Natural killer cell (primary cell): ENCODE measurements at places on chromosomes 2 and 18. TPM values are rescaled to one million over a fixed set of nuclear protein-coding genes. Genes with fewer than 3 reads are reported as not detected.

The HOXD8 gene
- total RNA-seq = not detected

DNA sequence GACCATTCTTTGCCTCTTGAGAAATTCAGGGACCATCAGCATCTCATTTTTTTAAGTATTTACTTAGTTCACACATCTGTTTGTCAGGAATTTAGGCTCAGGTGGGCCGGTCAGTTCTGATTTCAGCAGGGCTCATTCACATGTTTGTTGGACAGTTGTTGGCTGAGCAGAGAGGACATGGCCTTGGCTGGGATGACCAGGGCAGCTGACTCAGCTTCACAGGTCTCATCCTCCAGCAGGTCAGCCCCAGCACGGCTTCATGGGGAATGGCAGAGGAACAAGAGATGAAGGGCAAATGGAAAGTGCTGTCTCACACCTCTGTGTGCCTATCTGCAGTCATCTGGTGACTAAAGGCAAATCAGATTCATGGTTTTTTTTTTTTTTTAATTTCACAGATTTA is 136.1 kb upstream of the TMEM200C start:
- H3K4me3 ChIP-seq = no peak overlapping the region
- no peaks in the 10 kb centered on the region for H3K27me3 ChIP-seq
- no peaks in the 10 kb centered on the region for H3K4me1 ChIP-seq
- H3K36me3 ChIP-seq = no peaks in the 10 kb centered on the region

The CDH19 gene
- not detected for total RNA-seq

The ST8SIA5 gene
- total RNA-seq = not detected

The GPR35 gene
- 15.7 TPM for total RNA-seq

DNA sequence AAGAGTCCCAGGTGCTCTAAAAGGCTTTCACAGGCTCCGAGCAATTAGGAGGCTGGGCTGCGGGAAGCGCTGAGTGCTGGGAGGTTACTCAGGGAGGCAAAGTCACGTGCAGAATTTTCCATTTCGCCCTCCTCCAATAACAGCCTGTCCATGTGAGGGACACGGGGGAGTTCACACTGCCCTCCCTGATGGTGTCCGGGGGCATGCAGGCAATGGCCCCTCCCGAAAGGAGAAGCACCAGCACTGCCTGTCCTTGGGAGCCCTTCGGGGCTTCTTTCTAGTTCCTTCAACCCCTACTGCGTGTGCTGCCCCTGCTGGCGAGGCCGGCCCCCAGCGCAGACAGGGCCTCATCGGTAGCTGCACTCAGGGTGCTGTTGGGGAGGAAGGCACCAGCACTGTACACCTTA is 63.1 kb upstream of the HPCAL1 start:
- no peak overlapping the region for H3K27ac ChIP-seq
- H3K4me1 ChIP-seq = peaks cover 18% of the 10 kb centered on the region
- no peak overlapping the region for H3K4me3 ChIP-seq
- no peak for DNase-seq
- H3K27me3 ChIP-seq = no peaks in the 10 kb centered on the region

The CIB4 gene
- total RNA-seq = not detected

The ANKRD30BL gene
- total RNA-seq = not detected

GRCh38 chr2:108893277-108893676 is 95.7 kb downstream of the EDAR start:
- no peaks in the 10 kb centered on the region for H3K27me3 ChIP-seq
- DNase-seq = no peak
- H3K4me3 ChIP-seq = no peak overlapping the region
